ENCODE measurements at places on chromosomes 7 and 10. TPM values are rescaled to one million over a fixed set of nuclear protein-coding genes. Genes with fewer than 3 reads are reported as not detected.

GRCh38 chr10:124867304-124867703, 65.7 kb downstream of the ABRAXAS2 start:
- no peaks in the 10 kb centered on the region for H3K36me3 ChIP-seq
- H3K4me1 ChIP-seq: peaks cover 7% of the 10 kb centered on the region
- H3K27me3 ChIP-seq: no peaks in the 10 kb centered on the region
- H3K27ac ChIP-seq: no peak overlapping the region

DNA sequence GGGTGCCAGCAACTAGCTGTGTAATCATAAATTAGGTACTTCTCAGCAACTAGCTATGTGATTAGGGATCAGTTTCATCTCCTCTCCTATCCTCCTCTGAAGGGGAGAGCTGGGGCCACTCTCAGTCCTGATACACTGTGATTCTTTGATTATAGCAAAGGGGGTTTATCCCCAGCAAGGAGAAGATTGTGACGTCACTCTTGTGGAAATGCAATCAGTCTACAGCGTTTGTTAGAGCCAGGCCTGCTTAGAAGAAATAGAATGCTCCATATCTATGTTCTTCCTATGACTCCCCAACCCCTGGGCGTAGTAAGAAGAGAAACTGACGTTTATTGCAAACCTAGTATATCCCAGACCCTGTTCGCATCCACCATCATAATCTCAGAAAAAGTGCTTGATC, 308.2 kb downstream of the GFRA1 start:
- H3K27ac ChIP-seq: no peak overlapping the region
- H3K27me3 ChIP-seq: no peaks in the 10 kb centered on the region
- peak; percentile 68 for DNase-seq
- no peaks in the 10 kb centered on the region for H3K36me3 ChIP-seq
- H3K4me1 ChIP-seq: no peaks in the 10 kb centered on the region

GRCh38 chr7:159098424-159098786, 46.3 kb downstream of the VIPR2 start:
- peak overlapping the region; percentile 78 for H3K27ac ChIP-seq
- peaks cover 6% of the 10 kb centered on the region for H3K36me3 ChIP-seq
- DNase-seq: no peak
- no peak overlapping the region for H3K4me3 ChIP-seq
- peaks cover 48% of the 10 kb centered on the region for H3K4me1 ChIP-seq

The BPGM gene
- 19.1 TPM for total RNA-seq

The NRCAM gene
- total RNA-seq: 3.0 TPM

GRCh38 chr7:105830405-105831301, 45.7 kb downstream of the ATXN7L1 start:
- peak overlapping the region; percentile 46 for H3K27ac ChIP-seq
- DNase-seq: no peak
- no peak overlapping the region for H3K4me3 ChIP-seq
- no peaks in the 10 kb centered on the region for H3K36me3 ChIP-seq
- no peaks in the 10 kb centered on the region for H3K27me3 ChIP-seq

DNA sequence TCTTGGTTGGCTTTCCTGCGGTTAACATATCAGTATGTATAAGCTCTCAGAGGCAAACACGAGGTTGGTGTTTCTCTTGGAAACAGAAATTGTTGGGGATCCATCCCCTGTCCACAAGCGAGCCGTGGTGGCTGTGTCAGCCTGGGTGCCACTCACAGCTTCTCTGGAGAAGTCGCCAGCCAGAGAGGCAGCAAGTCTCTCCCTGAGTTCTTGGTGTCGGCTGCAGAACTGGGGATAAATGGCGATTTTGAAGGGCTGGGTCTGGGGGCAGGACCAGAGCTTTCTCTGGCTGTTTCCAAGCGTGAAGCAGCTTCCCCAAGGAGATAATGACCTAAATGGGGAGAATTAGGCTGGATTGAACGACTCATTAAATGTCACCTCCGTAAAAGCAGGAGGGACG, 335.3 kb downstream of the GLRX3 start:
- H3K4me1 ChIP-seq: no peaks in the 10 kb centered on the region
- H3K27me3 ChIP-seq: no peaks in the 10 kb centered on the region
- no peak overlapping the region for H3K27ac ChIP-seq

The LUC7L2 gene
- 57.3 TPM for total RNA-seq

DNA sequence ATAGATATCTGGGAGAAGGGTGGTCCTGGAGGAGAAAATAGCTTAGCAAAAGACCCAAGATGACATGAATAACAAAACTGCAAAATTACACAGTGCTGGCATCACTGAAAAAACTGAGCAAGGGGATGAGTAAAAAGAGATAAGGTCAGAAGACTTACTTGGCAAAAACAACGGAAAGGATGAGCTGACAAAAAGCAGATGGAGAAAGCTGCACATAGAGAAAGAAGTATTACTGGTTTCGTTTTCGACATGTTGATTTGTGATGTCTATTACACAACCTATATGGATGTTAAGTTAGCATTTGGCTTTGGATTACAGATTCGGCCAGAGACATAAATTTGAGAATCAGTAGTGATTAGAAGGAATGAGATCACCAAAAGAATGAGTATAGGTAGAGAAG, 132.1 kb downstream of the MACC1 start:
- H3K27ac ChIP-seq: peak overlapping the region; percentile 19
- H3K27me3 ChIP-seq: no peaks in the 10 kb centered on the region
- H3K36me3 ChIP-seq: no peaks in the 10 kb centered on the region

DNA sequence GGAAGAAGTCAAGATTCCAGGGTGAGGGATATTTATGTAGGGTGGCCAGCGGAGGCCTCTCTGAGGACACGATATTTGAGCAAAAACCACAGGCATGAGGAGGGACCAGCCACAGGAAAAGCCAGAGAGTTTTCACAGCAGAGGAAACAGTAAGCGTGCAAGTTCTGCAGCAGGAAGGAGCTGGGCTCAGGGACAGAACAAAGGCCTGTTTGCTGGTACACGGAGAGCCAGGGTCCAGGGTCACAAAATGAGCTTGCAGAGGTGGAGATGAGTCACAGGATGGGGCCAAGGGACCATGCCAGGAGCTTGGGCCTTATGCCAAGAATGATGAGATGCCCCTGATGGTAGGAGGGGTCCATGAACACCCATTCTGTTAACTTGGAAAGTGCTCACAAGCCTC, 283.5 kb downstream of the PLXNA4 start:
- no peak for DNase-seq
- H3K4me1 ChIP-seq: no peaks in the 10 kb centered on the region
- H3K27me3 ChIP-seq: no peaks in the 10 kb centered on the region
- no peaks in the 10 kb centered on the region for H3K36me3 ChIP-seq

DNA sequence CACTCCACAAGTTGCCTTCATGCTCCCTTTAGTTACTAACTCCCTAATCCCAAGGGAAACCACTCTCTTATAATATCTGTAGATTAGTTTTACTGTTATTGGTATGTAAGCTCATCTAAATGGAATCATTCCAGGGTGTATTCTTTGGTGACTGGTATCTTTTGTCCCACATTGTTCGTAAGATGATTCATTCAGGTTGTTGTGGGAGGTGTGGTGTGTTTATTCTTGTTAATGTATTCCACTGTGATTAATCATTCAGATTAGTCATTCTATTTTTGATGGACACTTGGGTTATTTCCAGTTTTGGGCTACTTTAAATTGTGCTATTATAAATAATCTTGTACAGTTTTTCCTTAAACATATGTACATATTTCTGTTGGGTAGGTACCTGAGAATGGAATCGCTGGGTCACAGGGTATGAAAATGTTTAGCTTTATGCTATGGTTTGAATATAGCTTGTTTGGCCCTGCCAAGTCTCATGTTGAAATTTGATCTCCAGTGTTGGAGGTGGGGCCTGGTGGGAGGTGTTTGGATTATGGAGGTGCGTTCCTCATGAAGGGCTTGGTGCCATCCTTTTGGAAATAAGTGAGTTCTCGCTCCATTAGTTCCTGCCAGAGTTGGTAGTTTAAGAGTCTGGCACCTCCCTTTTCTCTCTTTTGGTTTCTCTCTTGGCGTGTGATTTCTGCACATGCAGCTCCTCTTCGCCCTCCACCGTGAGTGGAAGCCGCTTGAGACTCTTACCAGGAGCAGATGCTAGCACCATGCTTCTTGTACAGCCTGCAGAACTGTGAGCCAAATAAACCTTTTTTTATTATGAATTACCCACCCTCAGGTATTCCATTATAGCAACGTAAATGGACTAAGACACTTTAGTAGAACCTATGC, 13.8 kb downstream of the BTRC start:
- no peak overlapping the region for H3K4me3 ChIP-seq
- DNase-seq: no peak
- H3K4me1 ChIP-seq: peaks cover 11% of the 10 kb centered on the region
- no peaks in the 10 kb centered on the region for H3K27me3 ChIP-seq
- H3K36me3 ChIP-seq: peaks cover 5% of the 10 kb centered on the region

DNA sequence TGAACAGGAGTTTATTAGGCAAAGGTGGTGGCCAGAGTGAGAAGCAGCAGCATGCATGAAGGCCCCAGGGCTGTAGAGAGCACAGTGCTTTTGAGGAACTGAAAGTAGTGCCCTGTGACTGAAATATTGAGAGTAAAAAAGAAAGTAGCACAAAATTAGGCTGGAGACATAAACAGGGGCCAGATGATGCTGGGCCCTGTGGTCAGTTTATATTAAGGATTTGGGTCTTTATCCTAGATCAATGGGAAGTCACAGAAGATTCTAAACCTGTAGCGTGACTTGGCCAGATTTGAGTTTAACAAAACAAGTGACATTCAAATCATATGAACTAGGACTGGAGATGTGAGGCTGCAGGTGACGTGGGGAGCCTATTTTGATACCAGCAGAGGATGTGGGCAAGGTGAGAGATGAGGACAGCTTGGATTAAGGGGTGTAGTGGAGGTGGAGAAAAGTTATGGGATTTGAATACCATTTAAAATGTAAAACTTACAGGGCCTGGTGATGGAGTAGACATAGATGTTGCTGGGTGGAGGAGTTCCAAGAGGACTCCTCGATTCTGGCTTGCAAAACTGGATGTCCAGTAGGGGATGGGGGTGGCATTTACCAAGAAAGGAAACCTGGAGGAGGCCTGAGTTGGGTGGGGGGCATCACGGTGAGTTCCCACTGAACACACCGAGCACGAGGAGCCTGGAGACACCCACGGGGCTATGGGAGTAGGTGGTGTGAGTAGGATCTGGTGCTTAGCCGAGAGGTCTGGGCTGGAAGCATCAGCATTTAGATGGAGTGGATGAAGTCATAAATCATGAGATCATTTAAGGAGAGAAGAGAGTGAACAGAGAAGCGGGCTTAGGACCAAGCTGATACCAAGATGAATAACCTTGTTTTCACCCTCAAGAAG, 52.8 kb downstream of the HHEX start:
- DNase-seq: no peak
- no peaks in the 10 kb centered on the region for H3K36me3 ChIP-seq
- H3K4me3 ChIP-seq: no peak overlapping the region
- H3K27ac ChIP-seq: no peak overlapping the region

GRCh38 chr7:122143751-122144711, at the start of gene AASS:
Gene AASS (minus strand): TSS chr7:122144249. CDS start chr7:122133726, 10,523 bp downstream.
- H3K27me3 ChIP-seq: no peaks in the 10 kb centered on the region
- peaks cover 26% of the 10 kb centered on the region for H3K4me1 ChIP-seq
- no peaks in the 10 kb centered on the region for H3K36me3 ChIP-seq
- peak within 1 kb of the TSS; percentile 88 for H3K4me3 ChIP-seq

DNA sequence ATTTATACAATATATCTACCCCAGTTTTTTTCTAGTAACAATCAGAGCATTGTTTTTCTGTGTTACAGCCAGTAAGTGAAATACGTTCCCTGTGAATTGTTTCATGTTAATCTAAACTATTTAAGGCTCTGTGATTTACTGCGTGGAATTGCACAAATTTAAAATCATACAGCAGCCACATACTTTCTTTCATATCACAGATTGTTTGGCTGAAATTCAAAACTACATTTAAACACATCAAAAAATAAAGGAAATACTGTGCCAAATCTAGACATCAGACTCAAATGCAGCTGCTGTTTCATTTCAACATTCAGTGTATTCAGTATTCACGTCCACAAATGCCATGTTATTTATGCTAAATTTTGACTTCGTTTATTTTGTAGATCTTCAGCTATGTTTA, 242.6 kb upstream of the HGF start:
- H3K27ac ChIP-seq: no peak overlapping the region
- no peaks in the 10 kb centered on the region for H3K36me3 ChIP-seq

The FIS1 gene
- 216 TPM for total RNA-seq

DNA sequence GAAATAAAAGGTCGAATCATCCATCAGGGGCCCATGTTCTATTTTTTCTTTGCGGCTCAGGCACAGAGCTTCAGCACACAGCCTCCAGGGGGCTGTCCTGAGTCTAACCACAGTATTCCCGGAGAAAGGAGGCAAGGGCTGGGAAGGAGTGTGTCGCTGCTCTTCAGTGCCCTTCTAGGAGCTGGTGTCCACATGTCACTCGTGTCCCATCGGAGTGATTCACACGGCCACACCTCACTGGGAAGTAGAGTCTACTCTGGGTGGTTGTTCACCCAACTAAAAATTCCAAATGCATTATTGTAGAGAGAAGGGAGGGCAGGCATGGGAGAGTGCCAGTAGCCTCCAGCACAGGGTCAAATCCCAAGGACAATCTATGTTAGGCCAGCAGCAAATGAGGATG, 114.8 kb upstream of the LANCL2 start:
- peaks cover 12% of the 10 kb centered on the region for H3K27me3 ChIP-seq
- peaks cover 13% of the 10 kb centered on the region for H3K4me1 ChIP-seq
- H3K4me3 ChIP-seq: no peak overlapping the region
- H3K36me3 ChIP-seq: no peaks in the 10 kb centered on the region
- no peak overlapping the region for H3K27ac ChIP-seq

- H3K4me1 ChIP-seq: no peaks in the 10 kb centered on the region
- no peak overlapping the region for H3K4me3 ChIP-seq
- no peaks in the 10 kb centered on the region for H3K27me3 ChIP-seq
- H3K27ac ChIP-seq: no peak overlapping the region
- no peak for DNase-seq
These were observed 116.7 kb upstream of the TMEM106B start for GRCh38 chr7:12094365-12094921.

The UBTD1 gene
- total RNA-seq: 10.8 TPM

DNA sequence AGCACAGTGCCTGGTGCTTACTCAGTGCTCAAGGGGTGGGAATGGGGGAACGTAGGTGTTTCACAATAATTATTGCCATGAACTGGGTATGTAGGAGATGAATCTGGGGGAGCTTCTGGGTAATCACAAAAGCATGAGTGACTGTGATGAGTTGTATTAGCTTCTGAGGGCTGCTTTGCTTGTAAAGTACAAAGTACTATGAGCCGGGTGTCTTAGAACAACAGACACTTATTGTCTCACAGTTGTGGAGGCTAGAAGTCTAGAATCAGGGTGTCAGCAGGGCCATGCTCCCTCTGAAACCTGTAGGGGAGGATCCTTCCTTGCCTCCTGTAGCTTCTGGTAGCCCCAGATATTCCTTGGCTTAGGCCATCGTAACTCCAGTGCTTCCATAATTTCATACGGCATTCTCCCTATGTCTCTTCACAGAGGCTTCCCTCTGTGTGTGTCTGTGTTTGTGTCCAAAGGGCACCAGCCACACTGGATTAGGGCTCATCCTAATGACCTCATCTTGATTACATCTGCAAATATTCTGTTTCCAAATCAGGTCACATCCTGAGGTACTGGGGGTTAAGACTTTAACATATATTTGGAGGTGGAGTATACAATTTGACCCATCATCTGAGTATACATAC, 84.8 kb upstream of the AGBL3 start:
- peak overlapping the region; percentile 62 for H3K27ac ChIP-seq
- peaks cover 6% of the 10 kb centered on the region for H3K36me3 ChIP-seq
- H3K4me1 ChIP-seq: peaks cover 92% of the 10 kb centered on the region
- DNase-seq: peak; percentile 78
- H3K4me3 ChIP-seq: no peak overlapping the region

The VSTM4 gene
- 21.4 TPM for total RNA-seq
